ENCODE measurements at places on chromosomes 13 and 19.

DNA sequence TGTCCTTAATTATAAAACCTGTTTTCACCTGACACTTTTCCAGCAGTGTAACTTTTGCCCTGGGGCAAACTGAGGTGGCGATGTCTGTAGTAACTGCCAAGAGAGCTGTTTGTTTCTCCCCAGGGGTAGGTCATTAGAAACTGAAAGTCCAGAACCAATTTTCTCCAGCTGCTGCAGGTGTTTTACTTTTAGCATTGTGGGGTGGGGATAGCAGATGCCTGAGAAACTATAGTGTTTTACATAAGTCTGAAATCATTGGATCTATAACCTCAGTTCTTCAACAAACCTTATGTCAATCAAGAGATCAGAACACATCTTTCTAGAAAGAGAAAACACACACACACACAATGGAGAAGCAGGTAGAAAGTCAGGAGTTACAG is 92.7 kb downstream of the LHFPL6 start:
- DNase-seq = no peak

DNA sequence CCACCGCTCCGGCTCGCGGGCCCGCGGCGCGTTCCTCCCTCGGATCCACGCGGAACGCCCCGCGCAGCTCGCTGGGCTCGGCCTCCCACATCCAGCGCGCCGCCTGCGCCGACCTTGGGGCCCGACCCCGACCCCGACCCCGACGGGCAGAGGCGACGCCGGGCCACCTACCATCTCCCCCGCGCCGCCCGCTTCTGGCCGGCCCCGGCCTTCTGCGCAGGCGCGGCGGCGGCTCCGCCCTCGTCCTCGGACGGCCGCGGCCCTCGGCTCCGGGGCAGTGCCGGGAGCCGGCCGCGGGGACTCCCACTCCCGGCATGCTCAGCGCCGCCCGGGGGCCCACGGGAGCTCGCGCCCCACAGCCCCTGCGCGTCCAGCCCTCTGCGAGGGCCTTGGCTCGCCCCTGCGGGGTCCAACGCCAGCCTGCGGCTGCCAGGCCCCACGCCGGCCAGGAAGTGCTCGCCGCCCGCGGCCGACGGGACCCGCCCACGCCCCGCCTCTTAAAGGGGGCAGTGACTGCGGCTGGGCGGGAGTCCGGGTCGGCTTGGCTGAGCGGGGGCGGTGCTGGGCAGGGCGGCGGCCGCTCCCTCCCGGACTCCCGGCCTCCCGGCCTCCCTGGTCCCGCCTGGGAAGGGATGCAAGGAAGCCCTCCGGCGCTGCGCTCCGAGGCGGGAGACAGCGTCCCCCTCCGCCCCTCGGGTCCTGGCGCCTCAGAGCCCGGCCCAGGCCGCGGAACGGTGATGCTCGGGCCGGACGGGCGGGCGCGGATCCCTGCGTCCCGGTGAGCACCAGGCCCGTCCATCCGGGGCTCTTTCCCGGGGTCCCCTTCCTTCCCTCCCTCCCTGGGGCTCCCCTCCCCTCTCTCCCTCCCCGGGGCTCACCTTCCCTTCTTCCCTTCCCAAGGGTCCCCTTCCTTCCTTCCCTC is at the start of gene DCUN1D2:
DCUN1D2 (minus strand) TSS at position 216 of the 922 bp plus-strand sequence; CDS start at position 174, 42 bp downstream.
- peak; percentile 56 for DNase-seq

DNA sequence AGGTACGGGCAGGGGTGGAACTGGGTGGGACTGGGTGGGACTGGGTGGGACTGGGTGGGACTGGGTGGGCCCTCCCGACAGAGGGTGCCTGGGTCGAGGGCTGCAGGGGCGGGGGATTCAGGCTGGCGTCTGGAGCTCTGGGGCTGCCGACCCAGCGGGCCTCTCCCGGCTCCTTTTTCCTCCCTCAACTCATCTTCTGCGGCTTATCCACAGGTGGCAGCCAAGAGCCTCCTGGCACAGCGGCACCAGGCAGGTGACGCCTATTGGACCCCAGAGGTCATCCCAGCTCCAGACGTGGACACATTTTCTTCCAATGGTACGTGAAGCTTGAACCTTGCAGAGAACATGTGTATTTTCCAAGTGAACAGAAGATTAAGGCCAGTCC is 533 bp downstream of the ZNF544 start:
- DNase-seq = no peak

- DNase-seq = no peak
Measured at GRCh38 chr13:77981281-77981881, 62.8 kb upstream of the EDNRB start.

DNA sequence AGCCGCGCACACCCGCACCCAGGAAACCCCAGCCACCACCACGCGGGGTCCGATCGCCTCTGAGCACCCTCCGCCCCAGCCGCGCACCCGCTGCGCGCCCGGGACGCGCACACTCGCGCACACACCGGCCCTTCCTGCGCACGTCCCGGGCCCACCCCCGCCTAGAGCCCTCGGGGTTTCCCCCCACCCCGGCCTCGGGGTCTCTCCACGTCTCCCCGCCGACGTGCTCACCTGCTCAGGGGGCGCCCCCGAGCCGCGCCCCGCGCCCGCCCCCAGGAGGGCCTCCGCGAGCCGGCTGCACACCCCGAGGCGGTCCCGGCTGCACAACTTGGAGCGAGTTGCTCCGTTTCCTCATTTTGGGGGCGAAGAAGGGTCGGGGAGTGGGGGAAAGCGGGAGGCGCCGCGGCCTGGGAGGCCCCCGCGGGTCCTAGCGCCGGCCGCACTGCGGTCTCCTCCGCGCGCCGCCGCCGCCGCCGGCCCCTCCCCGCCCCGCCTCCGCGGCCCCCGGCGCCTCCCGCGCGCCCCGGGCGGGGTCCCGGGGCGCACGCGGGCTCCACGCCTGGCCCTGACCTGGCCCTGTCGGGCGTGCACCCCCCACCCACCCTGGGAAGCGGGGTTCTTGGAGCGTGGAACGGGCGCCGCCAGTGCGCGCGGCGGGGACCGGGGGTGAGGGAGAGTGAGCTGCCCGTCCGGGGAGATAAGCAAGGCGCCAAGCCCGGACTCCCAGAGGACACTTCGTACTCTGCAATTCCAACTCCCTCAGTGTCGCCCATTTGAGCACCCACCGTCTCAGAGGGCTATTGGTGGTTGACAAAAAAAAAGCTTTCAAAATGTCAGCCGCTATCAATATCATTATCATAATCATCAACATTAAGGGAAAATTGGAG is at the start of gene MATK:
MATK (minus strand) TSS at position 444 of the 887 bp plus-strand sequence. CDS start 1,246 bp downstream, outside the sequence.
- DNase-seq = no peak

- no peak for DNase-seq
Measured at GRCh38 chr13:28440774-28441504, 54.0 kb downstream of the FLT1 start.

GRCh38 chr13:37919329-37919880 is 49.8 kb upstream of the TRPC4 start:
- no peak for DNase-seq

DNA sequence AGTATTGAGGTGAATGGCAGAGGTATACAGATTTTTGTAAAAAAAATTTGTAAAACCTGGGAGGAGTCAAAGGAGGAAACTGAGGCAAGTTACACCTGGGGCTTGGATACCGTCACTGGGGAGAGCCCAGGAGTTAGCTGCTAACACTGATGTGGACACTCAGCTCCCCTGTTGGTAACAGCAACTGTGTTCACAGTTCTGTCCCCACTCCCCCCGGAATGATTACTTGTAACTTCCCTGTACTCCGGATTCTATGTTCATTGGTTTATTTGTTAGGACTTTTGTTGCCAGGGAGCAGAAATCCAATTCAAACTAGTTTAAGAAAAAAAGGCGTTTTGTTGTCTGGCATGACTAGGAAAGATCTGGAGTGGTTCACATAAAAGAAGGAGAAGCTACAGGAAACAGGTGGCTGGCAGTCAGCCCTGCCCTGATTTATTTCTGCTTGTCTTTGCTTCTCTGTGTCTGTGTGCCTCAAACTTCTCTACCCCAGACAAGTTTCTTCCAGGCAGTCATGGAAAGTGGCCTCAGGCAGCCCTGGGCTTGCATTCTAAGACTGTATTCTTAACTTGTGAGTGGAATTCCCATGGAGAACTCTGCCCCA is 2.3 kb upstream of the GPR12 start:
- peak; percentile 6 for DNase-seq

DNA sequence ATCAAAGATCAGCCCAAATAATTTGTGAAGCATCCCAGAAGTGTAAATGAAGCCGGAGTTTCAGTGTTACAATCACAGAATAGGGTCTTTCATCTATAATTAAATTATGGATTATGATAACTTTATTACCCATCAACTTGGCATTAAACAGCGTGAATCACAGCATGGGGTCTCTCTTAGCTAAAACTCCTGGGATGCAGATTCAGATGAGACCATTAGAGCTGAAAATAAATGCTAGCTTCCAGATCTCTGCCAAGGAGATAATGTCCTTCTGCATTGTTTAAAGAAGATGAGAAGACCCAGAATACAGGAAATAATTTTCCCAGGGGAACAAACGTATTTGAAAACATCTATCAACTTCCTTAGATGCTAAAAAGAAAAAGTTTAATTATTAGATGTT is 546.0 kb upstream of the PCDH9 start:
- no peak for DNase-seq

GRCh38 chr13:33846303-33847062 is 28.5 kb downstream of the RFC3 start:
- no peak for DNase-seq

- no peak for DNase-seq
Measured at GRCh38 chr13:27130979-27131623, 40.5 kb downstream of the USP12 start.
